ENCODE measurements at places on chromosomes 11 and 22.

DNA sequence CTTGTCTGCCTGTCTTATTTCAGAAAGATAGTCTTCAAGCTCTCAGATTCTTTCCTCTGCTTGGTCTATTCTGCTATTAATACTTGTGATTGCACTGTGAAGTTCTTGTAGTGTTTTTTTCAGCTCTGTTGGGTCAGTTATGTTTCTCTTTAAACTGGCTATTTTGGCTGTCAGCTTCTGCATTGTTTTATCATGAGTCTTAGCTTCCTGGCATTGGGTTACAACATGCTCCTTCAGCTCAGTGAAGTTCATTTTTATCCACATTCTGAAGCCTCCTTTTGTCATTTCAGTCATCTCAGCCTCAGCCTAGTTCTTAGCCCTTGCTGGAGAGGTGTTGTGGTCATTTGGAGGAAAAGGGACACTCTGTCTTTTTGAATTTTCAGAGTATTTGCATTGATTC, 15.5 kb upstream of the DEPDC7 start:
- no peak for DNase-seq

- no peak for DNase-seq
These were observed 4.1 kb upstream of the NUDT8 start for GRCh38 chr11:67633758-67634365.

DNA sequence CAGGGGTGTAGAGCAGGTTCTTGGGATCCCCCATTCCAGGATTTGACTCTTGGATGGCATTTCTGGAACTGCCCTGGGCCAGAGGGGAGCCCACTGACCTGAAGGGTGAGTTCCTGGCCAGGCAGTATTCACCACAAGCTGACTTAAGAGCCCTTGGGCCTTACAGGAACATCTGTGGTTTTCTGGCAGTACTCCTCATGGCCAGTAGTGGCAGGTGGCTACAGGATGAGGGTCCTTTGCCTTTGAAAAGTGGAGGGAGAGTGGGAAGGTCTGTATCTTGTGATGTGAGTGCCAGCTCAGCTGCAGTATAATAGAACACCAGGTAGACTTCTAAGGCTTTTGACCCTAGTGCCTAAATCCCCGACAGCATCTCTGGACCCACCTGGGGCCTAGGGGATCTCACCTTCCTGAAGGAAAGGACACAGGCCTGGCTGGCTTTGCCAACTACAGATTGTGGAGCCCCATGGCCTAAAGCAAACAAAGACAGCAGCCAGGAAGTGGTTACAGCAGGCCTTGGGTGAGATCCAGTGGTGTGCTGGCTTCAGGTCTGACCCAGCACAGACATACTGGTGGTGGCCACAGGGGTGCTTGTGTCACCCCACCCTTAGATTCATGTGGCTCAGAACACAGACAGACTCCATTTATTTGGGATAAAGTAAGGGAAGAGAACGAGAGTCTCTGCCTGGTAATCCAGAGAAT, 9.0 kb downstream of the OR51S1 start:
- DNase-seq, result no peak

GRCh38 chr22:28443526-28443876, 236.1 kb downstream of the TTC28 start:
- peak; percentile 74 for DNase-seq

DNA sequence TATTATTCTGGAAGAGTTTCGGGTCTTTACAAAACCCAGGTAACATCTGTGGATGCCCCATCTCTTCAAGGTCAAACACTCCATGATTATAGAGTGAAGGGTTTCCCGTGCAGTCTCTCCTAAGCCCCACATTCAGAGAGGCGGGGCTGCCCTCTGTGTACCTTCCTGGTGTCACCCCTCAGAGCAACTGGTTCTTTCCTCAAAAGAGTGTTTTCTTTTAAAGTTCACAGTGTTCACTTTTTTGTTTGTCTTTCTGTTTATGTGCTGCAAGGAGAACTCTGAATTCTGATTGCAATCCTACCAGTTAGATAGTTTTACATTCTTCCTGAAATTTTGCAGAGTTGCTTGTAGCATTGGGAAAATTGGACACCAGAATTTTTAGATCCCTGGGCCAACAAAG, 190.2 kb downstream of the ADAMTS15 start:
- DNase-seq, result no peak

GRCh38 chr11:57461841-57462489, 1.6 kb downstream of the RTN4RL2 start:
- no peak for DNase-seq

GRCh38 chr11:454043-454442, 4.0 kb downstream of the PTDSS2 start:
- DNase-seq, result no peak

DNA sequence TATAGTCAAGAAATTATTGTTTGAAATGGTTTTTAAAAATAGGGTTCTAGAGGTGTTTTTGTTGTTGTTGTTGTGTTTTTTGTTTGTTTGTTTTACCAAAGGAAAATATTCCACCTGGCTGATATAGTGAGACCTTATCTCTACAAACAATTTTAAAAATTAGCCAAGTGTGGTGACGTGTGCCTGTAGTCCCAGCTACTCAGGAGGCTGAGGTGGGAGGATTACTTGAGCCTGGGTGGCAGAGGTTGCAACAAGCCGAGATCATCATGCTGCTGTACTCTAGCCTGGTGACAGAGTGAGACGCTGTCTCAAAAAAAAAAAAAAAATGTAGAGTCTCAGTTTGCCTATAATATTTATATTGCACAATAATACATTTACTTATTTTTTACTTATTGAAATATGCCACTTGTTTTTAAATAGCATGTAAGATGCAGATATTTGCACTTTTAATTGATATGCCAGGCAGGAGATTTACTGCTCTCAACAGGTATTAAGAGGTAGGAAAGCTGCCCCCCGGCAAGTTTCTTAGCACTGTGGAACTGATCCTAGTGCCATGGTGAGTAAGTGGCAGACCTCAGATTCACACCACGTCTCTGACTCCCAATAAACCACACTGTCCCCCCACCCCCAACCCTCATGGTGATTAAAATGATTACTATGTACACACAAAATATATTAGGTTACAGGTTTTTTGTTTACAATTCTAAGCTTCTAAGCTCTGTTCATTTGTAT, 157.4 kb downstream of the TEAD1 start:
- no peak for DNase-seq

DNA sequence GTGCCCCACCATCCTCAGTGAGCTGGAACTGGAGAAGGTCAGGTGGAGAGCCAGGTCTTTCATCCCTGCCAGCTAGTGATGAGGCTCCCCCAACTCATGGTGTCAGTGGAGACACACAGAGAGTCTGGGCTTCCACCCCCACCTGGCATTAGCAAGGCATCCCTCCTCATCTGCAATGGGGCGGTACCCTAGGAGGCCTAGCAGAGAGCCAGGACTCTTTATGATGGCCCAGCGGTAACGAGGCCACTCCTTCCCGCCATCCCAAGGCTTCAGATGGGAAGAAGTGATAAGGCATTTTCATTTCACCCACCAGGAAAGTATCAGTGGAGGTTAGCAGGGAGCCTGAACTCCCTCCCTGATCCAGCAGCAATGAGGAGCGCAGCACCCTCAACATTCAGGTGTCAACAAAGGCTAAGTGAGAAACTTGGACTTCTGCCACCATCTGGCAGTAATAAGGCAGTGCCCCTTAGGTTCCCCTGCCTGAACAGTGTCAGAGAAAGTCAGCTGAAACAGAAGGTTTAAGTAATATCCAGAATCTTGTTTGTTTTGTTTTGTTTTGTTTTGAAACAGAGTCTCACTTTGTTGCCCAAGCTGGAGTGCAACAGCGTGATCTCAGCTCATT, 40.5 kb upstream of the FBLN1 start:
- no peak for DNase-seq

GRCh38 chr22:25728071-25728470, 13.9 kb upstream of the MYO18B start:
- no peak for DNase-seq

DNA sequence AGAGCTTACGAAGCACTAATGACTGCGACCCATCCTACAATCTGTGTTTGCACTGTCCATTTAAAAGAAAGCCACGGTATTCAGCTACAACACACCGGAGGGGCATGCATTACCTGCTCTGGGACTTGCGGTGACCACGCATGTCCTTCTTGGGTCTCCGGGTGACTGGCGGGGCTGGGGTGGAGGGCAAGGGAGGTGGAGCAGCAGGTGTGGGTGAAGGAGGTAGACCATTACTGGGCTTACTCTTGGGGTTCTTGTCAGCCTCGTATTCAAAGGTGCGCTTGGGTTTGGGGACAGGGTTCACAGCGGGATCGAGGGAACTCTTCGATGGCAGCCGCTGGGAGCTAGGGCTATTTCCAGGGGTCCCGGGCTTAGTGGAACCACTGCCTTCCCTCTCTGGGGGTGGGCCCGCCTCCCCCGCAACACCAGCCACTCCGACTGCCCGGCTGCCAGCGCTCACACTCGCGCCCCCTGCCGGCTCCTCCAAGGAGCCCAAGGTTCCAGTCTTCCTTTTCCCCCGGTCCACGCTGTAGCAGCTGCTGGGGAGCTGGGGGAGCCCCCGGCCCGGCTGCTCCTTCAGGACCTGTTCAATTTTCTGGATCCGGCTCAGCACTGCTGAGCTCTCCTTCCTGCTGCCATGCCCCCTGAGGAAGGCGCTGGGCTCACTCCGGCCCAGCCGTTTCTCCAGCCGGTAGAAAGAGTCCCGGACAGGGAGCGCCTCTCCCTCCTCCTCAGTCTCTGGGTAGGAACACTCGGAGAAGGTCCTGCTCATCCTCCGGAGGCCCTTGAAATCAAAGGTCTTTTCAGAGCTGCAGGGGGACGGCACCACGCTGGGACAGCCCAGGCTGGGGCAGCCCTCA, 47.5 kb downstream of the RPL27A start:
- DNase-seq, result no peak

DNA sequence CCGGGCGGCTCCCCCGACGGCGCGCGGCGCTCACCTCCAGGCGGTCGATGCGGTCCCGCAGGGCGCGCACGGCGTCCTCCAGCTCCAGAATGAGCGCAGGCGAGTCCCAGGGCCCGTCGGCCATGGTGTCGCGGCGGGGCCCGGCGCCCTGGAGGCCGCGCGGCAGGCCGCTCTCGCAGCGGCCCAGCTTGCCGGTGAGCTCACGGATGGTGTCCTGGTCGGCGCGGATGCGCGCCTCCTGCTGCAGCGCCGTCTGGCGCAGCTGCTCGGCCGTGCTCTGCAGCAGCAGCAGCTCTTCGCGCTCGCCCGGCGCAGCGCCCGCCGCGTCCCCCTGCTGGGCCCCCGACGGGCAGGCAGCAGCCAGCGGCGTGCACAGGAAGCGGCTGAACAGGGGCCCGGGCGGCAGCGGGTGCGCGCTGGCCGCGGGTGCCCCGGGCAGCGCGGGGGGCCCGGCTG, 599 bp downstream of the NPTXR start:
- peak; percentile 57 for DNase-seq

DNA sequence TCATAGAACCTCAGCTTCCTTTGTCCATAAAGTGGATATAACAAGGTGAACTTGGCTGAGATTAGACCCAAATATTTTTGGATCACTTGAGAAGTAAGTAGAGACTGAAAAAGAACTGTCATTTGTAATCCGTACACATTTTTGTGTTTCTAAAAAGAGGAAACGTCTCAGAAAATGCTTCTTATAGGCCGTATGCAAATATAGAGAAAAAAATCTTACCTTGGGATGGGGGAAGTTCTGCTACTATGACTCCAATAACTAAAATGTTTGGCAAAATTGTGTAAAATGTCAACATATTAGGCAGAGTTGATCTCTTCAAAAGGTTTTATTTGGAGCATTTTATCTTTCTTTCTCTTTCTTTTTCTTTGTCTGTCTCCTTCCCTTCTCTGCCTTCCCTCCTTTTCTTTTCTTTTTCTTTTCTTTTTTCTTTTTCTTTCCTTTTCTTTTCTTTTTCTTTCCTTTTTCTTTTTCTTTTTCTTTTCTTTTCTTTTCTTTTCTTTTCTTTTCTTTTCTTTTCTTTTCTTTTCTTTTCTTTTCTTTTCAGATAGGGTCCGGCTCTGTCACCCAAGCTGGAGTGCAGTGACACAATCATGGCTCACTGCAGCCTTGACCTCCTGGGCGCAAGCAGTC, 48.2 kb downstream of the ADM start:
- no peak for DNase-seq

- no peak for DNase-seq
These were observed 155.2 kb downstream of the MAML2 start for GRCh38 chr11:96187822-96188221.

- no peak for DNase-seq
These were observed 20.8 kb upstream of the GAB2 start for GRCh38 chr11:78438298-78438975.

- no peak for DNase-seq
These were observed 62.0 kb downstream of the NCAM1 start for GRCh38 chr11:113023228-113023627.

DNA sequence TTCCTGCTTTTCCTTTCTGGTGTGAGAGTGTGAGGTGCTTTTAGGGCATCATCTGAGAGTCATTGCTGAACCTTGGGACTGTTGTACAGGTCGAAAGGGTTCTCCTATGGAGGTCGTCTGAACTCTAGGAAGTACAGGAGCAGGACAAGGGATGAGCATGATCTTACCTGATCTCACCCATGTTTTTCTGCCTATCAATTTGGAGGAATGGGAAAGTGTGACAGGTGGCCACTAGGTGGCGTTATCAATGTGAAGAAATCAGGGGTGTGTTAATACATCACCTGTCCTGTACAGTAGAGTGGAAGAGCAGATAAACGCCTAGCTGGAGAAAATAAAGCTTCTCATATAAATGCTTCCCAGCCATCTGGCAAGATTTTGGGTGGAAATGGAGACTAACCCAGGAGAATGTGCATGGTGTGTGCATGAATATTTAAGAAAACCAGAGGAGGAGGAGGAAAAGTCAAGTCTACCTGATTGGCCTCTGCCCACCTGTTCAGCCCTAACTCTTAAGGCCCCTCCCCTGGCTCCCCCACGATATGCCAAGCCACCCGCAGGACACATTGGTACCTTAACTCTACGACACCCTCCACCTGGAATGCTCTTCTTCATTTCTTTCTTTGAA, 72.0 kb upstream of the NARS2 start:
- DNase-seq, result peak; percentile 43

- DNase-seq, result no peak
These were observed 21.5 kb upstream of the PVALB start for GRCh38 chr22:36838119-36839030.

- no peak for DNase-seq
These were observed 531 bp downstream of the DAGLA start for GRCh38 chr11:61680622-61681221.

GRCh38 chr22:46528121-46528610, 9.3 kb downstream of the CELSR1 start:
- no peak for DNase-seq

Data from right renal cortex interstitium (tissue), 3 donors.